Gastroesophageal sphincter (tissue), 4 donors: ENCODE measurements at places on chromosomes 13 and 19. TPM values are rescaled to one million over a fixed set of nuclear protein-coding genes. Genes with fewer than 3 reads are reported as not detected.

FFAR1 gene
- not detected for total RNA-seq

GGACT gene
- total RNA-seq, result 1.6 TPM

FFAR2 gene
- not detected for total RNA-seq

ATP4B gene
- not detected for total RNA-seq

CLEC4G gene
- total RNA-seq, result 1.1 TPM

C3 gene
- total RNA-seq, result 246 TPM

S1PR2 gene
- 7.5 TPM for total RNA-seq

ZNF112 gene
- total RNA-seq, result 10.9 TPM

ZSCAN4 gene
- total RNA-seq, result not detected

ZNF177 gene
- 7.0 TPM for total RNA-seq

ZNF333 gene
- total RNA-seq, result 22.6 TPM

AKAP8 gene
- total RNA-seq, result 34.2 TPM

ZNF784 gene
- total RNA-seq, result 0.54 TPM

KLK4 gene
- total RNA-seq, result not detected

C19orf67 gene
- total RNA-seq, result not detected

KLK3 gene
- total RNA-seq, result not detected

NAA16 gene
- 15.5 TPM for total RNA-seq

KCTD4 gene
- not detected for total RNA-seq

PINLYP gene
- total RNA-seq, result 9.4 TPM

ZNF729 gene
- total RNA-seq, result not detected

ZNF135 gene
- total RNA-seq, result 9.0 TPM

KCNRG gene
- 0.32 TPM for total RNA-seq

IFNL1 gene
- not detected for total RNA-seq

PNMA8A gene
- 1.6 TPM for total RNA-seq

SMIM24 gene
- total RNA-seq, result not detected

SHANK1 gene
- total RNA-seq, result 0.40 TPM

ZNF66 gene
- 2.0 TPM for total RNA-seq

OVOL3 gene
- total RNA-seq, result not detected

MRPS12 gene
- 22.4 TPM for total RNA-seq

CYP2A6 gene
- not detected for total RNA-seq

CD33 gene
- total RNA-seq, result 7.0 TPM

BEST2 gene
- not detected for total RNA-seq

IGFL1 gene
- total RNA-seq, result not detected

ZNF69 gene
- total RNA-seq, result 3.5 TPM

B3GNT3 gene
- total RNA-seq, result not detected

ZNF814 gene
- 13.5 TPM for total RNA-seq
